ENCODE measurements at places on chromosomes 2 and 18.

GRCh38 chr2:240614391-240614790 lies 10.9 kb upstream of the GPR35 start:
- H3K27me3 ChIP-seq: no peaks in the 10 kb centered on the region
- 0 out of 2 replicates have a peak, but pooled peaks cover 2% of the 10 kb centered on the region for H3K4me1 ChIP-seq
- H3K27ac ChIP-seq: no peak overlapping the region
- H3K36me3 ChIP-seq: no peaks in the 10 kb centered on the region
- DNase-seq: no peak

DNA sequence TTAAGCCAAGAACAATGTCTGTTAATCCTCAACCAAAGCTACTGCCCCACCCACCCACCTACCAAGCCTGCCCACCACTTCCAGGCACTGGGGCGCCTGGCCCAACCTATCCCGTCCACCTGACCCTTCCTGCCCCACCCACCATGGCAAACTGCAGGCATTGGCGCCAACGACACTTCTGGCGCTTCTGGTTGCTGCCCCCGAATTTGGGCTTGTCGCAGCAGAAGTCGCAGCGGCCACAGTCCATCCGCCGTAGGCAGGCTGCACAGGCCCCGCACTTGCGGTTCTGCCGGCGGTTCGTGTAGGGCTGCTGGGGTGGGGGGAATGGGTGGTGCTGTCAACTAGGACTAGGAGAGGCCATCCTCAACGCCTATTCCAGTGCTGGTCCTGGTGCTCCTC lies 7.3 kb downstream of the MBD1 start:
- H3K4me1 ChIP-seq: peaks cover 10% of the 10 kb centered on the region
- H3K4me3 ChIP-seq: no peak overlapping the region
- H3K27me3 ChIP-seq: no peaks in the 10 kb centered on the region
- H3K27ac ChIP-seq: no peak overlapping the region
- peaks cover 100% of the 10 kb centered on the region for H3K36me3 ChIP-seq

DNA sequence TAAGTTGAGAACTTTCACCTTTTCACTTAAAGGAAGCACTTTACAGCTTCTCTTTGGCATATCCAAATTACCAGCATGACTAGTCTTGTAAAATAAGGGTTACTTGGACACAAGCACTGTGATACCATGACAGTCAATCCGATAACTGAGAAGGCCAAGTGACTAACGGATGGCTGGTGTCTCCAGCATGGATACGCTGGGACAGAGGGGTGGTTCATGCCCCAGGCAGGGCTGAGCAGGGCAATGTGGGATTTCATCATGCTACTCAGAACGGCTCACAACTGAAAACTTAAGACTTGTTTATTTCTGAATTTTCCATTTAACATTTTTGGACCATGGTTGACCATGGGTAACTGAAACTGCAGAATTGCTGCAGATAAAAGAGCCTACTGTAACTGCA lies 43.1 kb upstream of the GPR155 start:
- H3K4me3 ChIP-seq: no peak overlapping the region
- DNase-seq: no peak
- no peak overlapping the region for H3K27ac ChIP-seq

- no peak overlapping the region for H3K27ac ChIP-seq
- H3K4me3 ChIP-seq: no peak overlapping the region
- H3K27me3 ChIP-seq: no peaks in the 10 kb centered on the region
- H3K36me3 ChIP-seq: no peaks in the 10 kb centered on the region
Measured at GRCh38 chr2:125427721-125428315, 1228.1 kb upstream of the GYPC start.

DNA sequence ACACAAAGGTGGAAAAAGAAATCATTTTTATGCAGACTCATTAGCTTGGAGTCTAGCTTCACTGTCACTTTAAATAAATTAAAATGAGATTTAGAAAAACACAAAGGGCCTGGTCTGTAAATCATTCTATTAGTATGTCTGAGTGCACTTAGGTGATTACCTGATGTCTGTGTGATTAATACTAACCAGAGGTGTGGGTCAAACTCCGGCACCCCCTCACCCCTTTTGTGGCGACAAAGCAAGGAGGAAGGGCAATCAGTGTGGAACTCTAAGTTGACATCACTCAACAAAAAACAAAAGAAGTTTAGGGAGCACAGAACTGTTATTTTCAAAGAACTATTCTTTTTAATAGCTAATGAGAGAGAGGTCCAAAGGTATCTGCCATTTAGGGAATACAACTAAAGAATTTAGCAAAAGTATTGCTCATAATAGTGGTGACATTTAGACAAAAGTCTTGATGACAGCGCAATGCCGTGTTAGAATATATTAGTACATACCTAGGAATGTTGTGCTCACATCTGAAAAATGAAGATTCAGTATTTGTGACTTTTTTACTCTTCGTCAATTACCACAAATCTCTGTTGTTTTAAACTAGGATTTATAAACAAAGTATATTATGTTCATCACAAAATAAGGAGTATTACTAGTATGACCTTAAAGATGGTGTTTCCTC lies 66.3 kb downstream of the ZEB2 start:
- no peak for DNase-seq
- no peaks in the 10 kb centered on the region for H3K27me3 ChIP-seq
- no peaks in the 10 kb centered on the region for H3K4me1 ChIP-seq
- H3K36me3 ChIP-seq: no peaks in the 10 kb centered on the region

DNA sequence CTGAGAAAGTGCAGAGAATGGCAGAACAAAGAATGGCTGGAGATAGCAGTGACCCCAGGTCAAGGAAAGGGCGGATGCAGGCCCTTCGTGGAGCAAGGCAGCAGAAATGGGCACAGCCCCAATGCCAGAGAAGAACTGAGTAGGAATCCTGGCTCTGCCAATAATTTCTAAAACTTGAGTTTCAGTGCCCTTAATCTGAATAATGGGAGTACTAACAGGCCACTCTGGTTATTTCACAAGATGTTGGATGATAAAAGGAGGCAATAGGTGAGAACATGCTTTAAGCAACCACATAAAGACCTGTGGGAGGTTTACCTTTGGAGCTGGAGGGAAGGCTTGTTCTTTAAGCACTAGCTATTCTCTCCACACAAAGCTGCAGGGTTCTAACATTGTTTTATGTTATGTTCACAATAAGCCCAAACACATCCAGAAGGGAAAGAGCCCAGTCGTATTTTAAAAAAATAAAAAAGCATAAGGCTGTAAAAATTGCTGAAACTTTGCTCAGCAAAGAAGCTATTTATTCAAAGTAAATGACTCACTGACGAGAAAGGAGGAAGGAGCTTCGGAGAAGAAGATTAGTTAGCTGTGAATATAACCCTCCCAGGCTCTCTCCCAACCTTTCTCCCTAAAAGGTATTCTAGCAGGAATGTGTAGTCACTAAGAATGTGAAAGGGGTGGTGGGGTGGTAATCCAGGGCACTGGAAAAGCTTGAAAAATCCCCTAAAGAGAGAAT lies 470.2 kb downstream of the TXNL1 start:
- H3K36me3 ChIP-seq: no peaks in the 10 kb centered on the region
- H3K27ac ChIP-seq: no peak overlapping the region
- no peak overlapping the region for H3K4me3 ChIP-seq
- no peaks in the 10 kb centered on the region for H3K27me3 ChIP-seq
- H3K4me1 ChIP-seq: no peaks in the 10 kb centered on the region
- DNase-seq: no peak

- no peak overlapping the region for H3K4me3 ChIP-seq
- no peaks in the 10 kb centered on the region for H3K36me3 ChIP-seq
- peak overlapping the region; percentile 48 for H3K27ac ChIP-seq
Measured at GRCh38 chr2:128435576-128436478, 117.2 kb upstream of the HS6ST1 start.

- no peaks in the 10 kb centered on the region for H3K4me1 ChIP-seq
- DNase-seq: peak; percentile 8
- H3K4me3 ChIP-seq: no peak overlapping the region
- no peaks in the 10 kb centered on the region for H3K27me3 ChIP-seq
- no peaks in the 10 kb centered on the region for H3K36me3 ChIP-seq
Measured at GRCh38 chr2:139142252-139142880, 362.2 kb upstream of the NXPH2 start.

DNA sequence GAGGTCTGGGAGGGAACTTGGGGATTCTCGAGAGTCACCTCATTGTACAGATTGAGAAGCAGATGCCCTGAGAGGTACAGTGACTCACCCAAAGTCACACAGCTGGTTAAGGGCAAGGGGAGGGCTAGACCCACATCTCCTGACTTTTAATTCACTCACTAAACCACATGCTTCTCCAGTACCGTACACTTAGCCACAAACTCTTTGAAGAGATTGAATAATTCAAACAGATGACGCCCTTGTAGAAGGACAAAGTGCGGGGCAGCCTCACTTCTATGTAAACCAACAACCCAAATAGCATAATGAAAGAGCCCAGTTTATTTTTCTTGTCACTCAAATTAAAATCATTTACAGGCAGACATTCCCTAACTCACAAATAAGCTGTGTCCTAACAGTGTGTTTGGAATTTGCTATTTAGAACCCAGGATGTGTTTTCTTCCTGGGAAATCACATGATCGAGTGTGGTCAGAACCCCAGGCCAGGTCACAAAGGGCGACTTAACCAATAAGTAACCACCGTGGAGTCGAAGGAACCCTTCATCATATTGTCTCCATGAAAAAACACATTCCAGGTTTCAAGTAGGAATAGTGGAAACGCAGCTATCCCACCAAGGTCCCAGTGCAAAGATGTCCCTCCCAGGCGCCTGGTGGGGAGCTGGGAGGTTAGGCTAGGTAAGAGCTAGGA lies 35.8 kb upstream of the PTPN4 start:
- no peaks in the 10 kb centered on the region for H3K27me3 ChIP-seq
- no peak overlapping the region for H3K27ac ChIP-seq
- no peak overlapping the region for H3K4me3 ChIP-seq

- no peaks in the 10 kb centered on the region for H3K27me3 ChIP-seq
- DNase-seq: no peak
Measured at GRCh38 chr2:219485201-219485580, 13.5 kb upstream of the GMPPA start.

DNA sequence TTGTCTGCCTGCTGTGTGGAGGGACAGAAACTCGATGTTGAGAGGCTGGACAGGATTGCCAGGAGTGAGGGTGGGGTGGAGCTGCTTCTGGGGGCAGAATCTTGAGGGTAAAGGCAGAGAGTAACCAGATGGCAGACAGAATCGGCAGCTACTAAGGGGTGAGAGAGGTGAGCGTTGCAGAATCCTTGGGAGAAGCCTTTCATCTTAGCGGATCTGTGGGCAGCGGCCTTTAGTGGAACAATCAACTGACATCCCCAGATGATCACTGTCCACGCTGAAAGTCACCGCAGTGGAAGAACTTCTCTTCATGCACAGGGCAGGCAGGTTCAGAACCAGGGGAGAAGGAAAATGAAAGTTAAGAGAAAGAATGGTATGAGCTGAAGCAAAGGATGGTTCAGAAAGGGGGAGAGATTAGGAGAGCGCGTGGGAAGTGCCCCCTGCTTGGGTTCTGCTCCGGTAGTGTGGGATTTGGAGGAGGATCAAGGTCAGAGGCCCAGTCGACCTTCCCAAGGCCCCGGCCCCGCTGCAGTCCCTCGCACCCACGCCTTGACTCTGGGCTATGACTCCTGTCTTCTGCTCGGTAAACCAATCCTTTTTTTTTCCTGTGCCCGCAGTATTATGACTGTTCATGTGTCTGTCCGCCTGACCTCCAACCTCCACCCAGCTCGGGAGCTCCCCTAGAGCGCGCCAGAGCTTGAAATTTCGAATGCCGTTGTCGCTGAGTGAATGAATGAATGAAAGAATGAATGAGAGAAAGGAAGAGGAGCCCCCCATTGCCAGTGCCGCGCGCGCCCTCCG lies 584 bp downstream of the BOLA3 start:
- H3K27me3 ChIP-seq: no peaks in the 10 kb centered on the region
- H3K27ac ChIP-seq: peak overlapping the region; percentile 59
- H3K36me3 ChIP-seq: peaks cover 21% of the 10 kb centered on the region
- peak overlapping the region; percentile 66 for H3K4me3 ChIP-seq

- no peak for DNase-seq
- no peak overlapping the region for H3K4me3 ChIP-seq
- no peaks in the 10 kb centered on the region for H3K27me3 ChIP-seq
- no peak overlapping the region for H3K27ac ChIP-seq
- no peaks in the 10 kb centered on the region for H3K4me1 ChIP-seq
- no peaks in the 10 kb centered on the region for H3K36me3 ChIP-seq
Measured at GRCh38 chr2:209456489-209456888, 32.6 kb downstream of the MAP2 start.

- H3K4me1 ChIP-seq: no peaks in the 10 kb centered on the region
- no peak overlapping the region for H3K4me3 ChIP-seq
- H3K27ac ChIP-seq: no peak overlapping the region
- H3K36me3 ChIP-seq: no peaks in the 10 kb centered on the region
- no peak for DNase-seq
Measured at GRCh38 chr2:67322353-67323001, 74.7 kb upstream of the ETAA1 start.

- H3K36me3 ChIP-seq: peaks cover 2% of the 10 kb centered on the region
- peaks cover 27% of the 10 kb centered on the region for H3K4me1 ChIP-seq
- peak overlapping the region; percentile 77 for H3K27ac ChIP-seq
- H3K27me3 ChIP-seq: no peaks in the 10 kb centered on the region
Measured at GRCh38 chr2:196640031-196640548, 575 bp downstream of the CCDC150 start.

DNA sequence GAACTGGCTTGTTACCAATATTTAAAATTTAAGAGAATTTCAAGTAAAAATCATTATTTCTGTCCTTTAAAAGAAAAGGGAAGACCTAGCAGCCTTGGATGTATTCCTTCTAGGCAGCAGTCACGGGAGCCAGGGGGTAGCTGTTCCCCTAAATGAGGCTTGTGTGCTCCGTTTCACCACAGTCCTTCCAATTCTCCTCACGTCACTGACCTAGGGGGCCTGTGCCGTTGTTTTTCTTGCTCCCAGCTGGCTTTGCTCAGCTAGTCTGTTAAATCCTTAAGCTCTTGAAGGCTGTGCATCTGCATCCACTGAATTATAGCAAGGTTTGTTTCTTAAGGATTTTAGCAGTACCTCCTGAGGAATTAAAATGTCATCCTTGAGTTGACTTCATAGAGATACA lies 9.9 kb downstream of the KLHL23 start:
- H3K27me3 ChIP-seq: no peaks in the 10 kb centered on the region
- no peak for DNase-seq
- no peak overlapping the region for H3K4me3 ChIP-seq
- peaks cover 76% of the 10 kb centered on the region for H3K36me3 ChIP-seq
- peaks cover 11% of the 10 kb centered on the region for H3K4me1 ChIP-seq
- no peak overlapping the region for H3K27ac ChIP-seq

DNA sequence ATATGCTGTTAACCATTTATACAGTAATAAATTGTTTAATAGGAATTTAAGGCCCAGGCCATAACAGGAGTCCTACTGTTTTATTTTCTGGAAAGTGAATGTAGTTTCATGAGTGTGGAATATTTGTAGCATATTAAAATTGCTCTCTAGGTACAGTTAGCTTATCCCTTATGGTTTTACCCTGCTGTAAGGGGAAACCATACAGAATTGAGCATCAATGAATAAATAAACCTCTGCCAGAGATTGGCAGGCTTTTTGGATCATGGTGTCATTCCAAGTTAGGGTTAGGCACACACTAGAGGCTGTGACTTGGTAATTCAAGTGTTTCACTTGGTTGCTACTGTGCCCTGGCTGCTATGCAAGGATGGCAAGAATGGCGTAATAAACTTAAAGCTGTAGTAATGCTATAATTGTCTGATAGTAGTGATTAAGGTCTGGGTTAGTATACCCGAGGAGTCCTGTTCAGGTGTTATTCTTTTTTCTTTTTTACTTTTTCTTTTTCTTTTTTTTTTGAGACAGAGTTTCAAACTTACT lies 30.4 kb downstream of the BMPR2 start:
- H3K4me3 ChIP-seq: no peak overlapping the region
- H3K27ac ChIP-seq: no peak overlapping the region
- H3K27me3 ChIP-seq: no peaks in the 10 kb centered on the region
- no peak for DNase-seq
